ENCODE measurements at places on chromosomes 5 and 9.

GRCh38 chr9:125455876-125456275, 194.2 kb downstream of the GAPVD1 start:
- DNase-seq = no peak
- H3K36me3 ChIP-seq = no peaks in the 10 kb centered on the region
- no peak overlapping the region for H3K27ac ChIP-seq

DNA sequence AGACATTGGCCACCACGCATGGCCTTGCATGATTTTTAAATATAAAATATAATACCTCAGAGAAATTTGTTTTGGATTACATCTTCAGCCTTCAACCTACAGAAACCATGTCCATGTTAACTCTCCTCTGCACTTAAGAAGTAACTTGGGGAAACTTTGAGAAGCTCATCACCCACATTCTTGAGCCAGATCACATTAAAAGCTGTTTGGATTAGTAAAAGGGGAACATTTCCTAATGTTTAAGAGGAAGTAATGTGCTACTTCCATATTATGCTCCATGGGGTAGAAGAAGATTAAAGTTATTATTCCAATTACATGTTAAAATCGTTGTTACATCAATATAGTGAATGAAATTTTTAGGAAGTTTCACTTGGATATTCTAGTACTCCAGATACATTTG, 10.4 kb upstream of the CEP120 start:
- no peak overlapping the region for H3K4me3 ChIP-seq
- H3K27ac ChIP-seq = no peak overlapping the region
- DNase-seq = no peak
- H3K4me1 ChIP-seq = no peaks in the 10 kb centered on the region
- H3K36me3 ChIP-seq = no peaks in the 10 kb centered on the region

GRCh38 chr5:52811067-52811749, 23.5 kb downstream of the ITGA1 start:
- DNase-seq = no peak
- H3K27ac ChIP-seq = no peak overlapping the region
- no peaks in the 10 kb centered on the region for H3K36me3 ChIP-seq
- no peak overlapping the region for H3K4me3 ChIP-seq
- H3K27me3 ChIP-seq = no peaks in the 10 kb centered on the region

GRCh38 chr5:178535299-178536175, 54.7 kb downstream of the COL23A1 start:
- H3K4me1 ChIP-seq = no peaks in the 10 kb centered on the region
- DNase-seq = no peak
- H3K27ac ChIP-seq = no peak overlapping the region
- H3K4me3 ChIP-seq = no peak overlapping the region

GRCh38 chr5:69024241-69024651, 69.6 kb upstream of the SLC30A5 start:
- no peaks in the 10 kb centered on the region for H3K36me3 ChIP-seq
- no peaks in the 10 kb centered on the region for H3K4me1 ChIP-seq
- H3K27ac ChIP-seq = no peak overlapping the region
- H3K27me3 ChIP-seq = no peaks in the 10 kb centered on the region
- H3K4me3 ChIP-seq = no peak overlapping the region

DNA sequence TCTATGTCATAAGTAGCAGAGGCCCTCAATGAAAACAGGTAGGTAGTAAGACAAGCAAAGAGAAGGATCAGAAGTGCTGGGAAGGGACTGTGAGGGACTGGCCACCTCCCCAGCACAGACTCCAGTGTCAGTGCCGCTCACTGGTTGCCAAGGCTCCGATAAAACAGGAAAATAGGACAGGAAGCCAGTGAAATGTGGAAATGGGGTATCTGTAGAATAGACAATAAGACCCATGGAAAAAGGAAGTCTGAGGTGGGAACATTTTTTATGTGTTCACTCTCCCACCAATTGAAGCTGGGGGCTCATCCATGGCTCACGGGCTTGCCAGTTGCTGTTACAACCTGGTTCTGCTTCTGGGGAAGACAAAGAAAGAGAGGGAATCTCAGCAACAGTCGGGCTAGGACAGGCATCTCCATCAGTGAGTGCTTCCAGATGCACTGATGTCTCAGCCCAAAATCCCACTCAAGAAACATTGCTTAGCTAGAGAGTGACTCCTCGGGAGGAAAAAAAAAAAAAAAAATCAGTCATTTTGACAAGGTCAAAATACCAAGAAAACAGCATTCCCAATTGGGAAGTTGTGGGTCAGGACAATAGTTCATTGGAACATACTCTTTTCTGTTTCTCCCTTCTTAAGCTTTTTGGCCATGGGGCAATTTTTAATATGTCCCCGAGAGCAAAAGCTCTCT, 27.6 kb upstream of the NFIB start:
- H3K27me3 ChIP-seq = peaks cover 4% of the 10 kb centered on the region
- no peak overlapping the region for H3K27ac ChIP-seq
- no peak for DNase-seq
- H3K4me3 ChIP-seq = no peak overlapping the region

DNA sequence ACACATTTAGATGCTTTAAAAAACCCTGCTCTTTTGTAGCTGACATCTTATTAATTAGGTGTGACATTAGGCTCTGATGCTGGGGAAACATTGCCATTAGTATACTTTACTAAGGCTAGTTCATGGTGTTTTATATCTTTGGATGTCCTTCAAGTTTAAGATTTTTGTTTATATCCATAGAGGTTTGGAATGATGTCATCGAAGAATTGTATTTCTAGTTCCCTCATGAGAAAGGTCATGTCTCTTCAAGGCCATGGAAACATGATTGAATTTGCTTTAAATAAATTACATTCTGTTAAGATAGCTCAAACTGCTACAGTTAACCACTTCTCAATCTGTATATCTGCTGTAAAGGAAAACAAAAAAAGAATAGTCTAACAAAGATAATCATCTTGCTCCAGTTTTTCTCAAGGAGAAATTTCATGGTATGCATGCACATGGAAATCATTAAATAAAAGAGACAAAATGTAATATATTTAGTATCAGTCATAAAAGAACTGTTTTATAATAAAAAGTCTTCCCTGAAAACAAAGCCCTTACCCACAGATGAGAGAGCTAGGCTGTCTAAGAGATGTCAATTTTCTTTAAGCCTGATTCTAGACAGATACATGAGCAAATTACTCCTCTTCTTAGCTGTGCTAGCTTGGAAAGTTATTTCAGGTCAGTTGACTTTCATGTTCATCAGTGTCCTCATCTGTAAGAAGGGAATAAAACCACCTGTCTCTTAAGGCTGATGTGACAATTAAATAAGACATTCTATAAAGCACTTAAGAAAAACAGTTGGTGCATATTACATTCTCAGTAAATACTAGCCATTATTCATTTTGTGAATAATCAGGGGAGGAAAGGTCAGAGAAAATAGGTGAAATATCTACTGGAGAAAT, 25.0 kb upstream of the STARD4 start:
- H3K27me3 ChIP-seq = no peaks in the 10 kb centered on the region
- no peak overlapping the region for H3K27ac ChIP-seq
- no peaks in the 10 kb centered on the region for H3K4me1 ChIP-seq
- no peak for DNase-seq
- H3K4me3 ChIP-seq = no peak overlapping the region

- no peaks in the 10 kb centered on the region for H3K27me3 ChIP-seq
- H3K4me3 ChIP-seq = no peak overlapping the region
- H3K27ac ChIP-seq = no peak overlapping the region
- no peaks in the 10 kb centered on the region for H3K4me1 ChIP-seq
Observed at GRCh38 chr5:57082441-57083067, 91.3 kb upstream of the GPBP1 start.

DNA sequence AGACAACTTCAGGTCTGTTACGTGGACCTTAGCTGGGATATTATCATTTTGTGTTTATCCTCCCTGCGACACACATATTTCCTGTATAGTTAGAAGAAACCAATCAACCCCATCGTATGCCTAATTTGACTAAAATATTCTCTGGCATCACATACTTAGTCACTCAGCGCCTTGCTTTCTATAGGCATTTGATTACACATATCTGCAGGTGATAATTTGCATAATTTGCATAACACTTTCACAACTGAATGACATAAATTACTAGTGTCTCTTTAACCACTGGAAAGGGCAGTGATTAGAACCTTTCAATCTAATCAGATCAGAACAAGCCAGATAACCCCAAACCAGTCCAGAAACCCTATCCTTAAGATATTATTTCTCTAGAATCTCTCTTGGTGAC, 390.2 kb downstream of the TLR4 start:
- no peaks in the 10 kb centered on the region for H3K36me3 ChIP-seq
- no peak overlapping the region for H3K4me3 ChIP-seq
- H3K4me1 ChIP-seq = no peaks in the 10 kb centered on the region
- no peaks in the 10 kb centered on the region for H3K27me3 ChIP-seq

DNA sequence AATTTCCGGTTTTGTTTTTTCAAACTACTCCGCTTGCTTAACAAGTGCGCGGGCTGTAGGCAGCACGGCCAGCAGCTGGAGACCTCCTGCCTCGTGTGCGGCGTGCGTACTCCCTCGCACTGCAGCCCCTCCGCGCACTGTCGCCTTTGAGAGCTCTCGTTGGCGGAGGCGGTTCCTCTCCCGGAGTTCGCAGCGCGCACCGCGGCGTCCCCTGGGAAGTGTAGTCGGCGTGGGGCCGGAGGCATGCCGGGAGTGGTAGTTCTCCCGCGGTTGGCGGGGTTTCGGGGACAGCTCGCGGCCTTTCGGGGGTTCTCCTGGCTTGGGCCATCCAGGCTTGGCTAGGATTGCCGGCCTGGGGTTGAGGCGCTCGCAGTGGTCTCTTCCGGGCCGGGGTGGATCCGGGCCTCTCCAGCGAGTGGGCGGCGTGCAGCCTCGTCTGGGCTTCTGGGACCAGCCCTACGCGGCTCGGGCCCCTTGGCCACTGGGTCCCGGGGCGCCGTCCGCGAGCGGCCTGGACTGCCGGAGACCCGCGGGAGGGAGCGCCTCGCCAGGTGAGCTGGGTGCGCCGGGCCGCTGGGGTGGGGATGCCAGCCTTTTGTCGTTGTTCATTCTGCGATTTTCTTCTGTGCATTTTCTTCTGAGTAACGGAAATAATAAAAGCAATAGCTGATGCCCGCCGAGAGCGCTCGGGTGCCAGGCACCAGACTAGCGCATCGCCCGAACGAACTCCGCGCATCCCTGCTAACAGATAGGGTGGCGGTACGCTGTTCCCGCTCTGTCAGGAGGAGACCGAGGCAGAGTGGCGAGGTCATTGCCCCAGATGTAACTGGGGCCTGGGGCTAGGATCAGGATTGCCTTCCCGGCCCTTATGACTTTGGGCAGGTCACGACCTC, at the start of gene ZNF354C:
ZNF354C (plus strand) TSS at position 258 of the 893 bp plus-strand sequence. CDS start 1,696 bp downstream, outside the sequence.
- peak; percentile 85 for DNase-seq
- no peaks in the 10 kb centered on the region for H3K27me3 ChIP-seq
- no peak within 1 kb of the TSS for H3K27ac ChIP-seq
- H3K4me3 ChIP-seq = peak within 1 kb of the TSS; percentile 59
- H3K36me3 ChIP-seq = no peaks in the 10 kb centered on the region

Data from iPS DF 6.9 (cell line).